ENCODE measurements at places on chromosomes 13 and 19.

GRCh38 chr13:49641801-49642291, 13.5 kb downstream of the ARL11 start:
- DNase-seq, result no peak

- DNase-seq, result no peak
Observed at GRCh38 chr13:98324105-98324504, 147.0 kb upstream of the RNF113B start.

DNA sequence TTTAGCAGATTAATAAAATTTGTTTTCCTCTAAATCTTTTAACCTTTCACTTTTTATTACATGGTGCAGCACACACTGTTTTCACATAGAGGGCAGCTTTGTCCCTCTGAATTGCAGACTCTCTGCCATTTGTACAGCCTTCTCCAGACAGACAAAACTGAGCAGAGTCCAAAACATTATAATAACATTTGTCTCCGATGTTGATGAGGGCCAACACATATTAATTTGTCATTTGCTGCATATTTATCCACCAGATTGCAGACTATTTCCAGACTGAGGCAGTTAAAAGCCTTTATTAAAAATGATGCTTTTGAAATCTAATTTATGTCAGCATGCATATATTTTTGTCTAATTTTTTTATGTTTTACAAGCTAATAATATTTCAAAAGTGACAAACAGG, 1251.9 kb upstream of the SLC10A2 start:
- no peak for DNase-seq

DNA sequence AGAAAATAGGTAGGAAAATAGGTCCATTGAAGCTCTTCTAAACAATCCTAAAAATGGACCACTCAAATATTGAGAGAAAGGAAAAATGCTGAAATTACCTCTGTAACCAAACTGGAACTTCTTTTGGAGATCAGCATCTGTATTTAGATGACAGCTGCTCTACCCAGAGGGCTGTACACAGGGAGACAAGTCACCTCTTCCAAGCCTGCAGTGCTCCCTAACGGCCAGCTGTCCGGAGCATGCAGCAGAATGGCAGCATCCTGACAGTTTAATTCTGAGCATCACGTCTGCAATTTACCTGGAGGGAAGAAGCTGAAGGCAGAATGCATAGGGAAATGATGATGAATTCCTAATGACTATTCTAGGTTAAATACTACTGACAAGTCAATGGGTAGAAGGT, 62.8 kb upstream of the DIAPH3 start:
- DNase-seq, result no peak

- DNase-seq, result no peak
Observed at GRCh38 chr19:17296273-17296672, 7.0 kb downstream of the ABHD8 start.

GRCh38 chr19:29666578-29667386, 1.5 kb downstream of the PLEKHF1 start:
- DNase-seq, result no peak

DNA sequence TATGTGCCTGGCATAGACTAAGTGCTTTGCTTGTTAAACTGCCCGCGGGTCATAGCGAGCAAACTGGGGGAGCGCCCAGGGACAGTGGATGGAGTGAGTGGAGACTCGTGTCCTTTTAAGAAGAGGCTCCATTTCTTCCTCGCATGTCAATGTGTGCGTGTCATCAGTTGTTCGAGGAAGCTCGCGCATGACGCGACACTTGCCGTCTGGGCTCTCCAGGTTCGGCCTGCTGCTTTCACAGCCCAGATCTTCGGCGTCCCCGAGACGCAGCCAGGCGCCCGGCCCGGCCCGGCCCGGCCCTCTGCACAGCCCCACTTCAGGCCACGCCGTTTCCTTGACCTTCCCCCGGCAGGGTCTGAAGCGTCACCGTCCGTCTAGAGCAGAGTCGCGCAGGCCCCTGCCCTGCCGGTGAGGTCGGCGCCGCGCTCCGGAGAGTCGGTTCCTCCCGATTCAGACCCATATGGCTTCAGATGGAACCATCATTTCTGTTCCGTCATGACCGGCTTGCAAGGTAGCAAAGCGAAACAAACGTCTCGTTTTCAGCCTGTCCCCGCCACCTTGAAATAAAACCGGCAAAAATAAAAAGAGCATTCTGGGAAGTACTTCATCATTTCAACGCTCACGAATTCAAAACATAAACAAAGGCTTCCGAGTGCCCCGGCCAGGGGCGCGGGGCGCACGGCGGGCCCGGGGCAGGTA, 599 bp upstream of the ARHGEF7 start:
- DNase-seq, result no peak

GRCh38 chr19:42030645-42031440, 36.8 kb upstream of the ATP1A3 start:
- no peak for DNase-seq

DNA sequence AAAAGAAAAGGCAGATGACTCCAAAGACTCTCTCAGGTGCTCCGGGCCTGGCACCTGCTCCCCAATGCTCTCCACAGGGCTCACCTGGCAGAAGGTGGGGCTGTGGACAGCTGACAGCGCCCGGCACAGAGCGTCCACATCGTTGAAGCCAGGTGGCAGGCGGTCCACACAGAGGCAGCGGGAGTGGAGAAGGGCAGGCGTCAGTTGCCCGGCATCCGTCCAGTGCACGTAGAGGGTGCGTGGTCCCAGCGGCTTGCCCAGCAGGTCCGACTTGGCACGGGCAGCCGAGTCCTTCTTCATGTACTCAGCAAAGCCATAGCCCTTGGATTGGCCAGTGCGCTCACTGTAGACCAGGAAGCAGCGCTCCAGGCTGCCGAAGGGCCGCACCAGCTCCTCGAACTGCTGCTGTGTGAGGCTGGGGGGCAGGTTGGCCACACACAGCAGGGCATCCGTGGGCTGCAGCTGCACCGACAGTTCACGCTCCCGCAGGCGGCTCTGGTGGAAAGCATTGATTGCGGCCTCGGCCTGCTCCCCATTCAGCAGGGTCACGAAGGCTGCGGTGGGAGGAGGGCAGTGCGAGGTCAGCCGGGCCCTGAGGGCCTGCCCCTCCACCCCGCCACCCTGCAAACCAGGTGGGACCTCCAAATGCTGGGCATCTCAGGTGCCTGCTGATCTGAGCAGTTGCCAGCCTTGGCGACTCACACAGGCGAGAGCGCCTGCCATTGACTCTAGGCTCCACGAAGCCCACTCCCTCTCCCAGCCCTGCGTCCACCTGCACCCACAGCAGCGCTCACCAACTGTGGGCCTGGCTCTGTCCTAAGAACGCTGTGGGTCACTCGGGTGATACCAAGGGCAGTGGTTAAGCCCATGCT, 4.5 kb downstream of the RAVER1 start:
- DNase-seq, result no peak

DNA sequence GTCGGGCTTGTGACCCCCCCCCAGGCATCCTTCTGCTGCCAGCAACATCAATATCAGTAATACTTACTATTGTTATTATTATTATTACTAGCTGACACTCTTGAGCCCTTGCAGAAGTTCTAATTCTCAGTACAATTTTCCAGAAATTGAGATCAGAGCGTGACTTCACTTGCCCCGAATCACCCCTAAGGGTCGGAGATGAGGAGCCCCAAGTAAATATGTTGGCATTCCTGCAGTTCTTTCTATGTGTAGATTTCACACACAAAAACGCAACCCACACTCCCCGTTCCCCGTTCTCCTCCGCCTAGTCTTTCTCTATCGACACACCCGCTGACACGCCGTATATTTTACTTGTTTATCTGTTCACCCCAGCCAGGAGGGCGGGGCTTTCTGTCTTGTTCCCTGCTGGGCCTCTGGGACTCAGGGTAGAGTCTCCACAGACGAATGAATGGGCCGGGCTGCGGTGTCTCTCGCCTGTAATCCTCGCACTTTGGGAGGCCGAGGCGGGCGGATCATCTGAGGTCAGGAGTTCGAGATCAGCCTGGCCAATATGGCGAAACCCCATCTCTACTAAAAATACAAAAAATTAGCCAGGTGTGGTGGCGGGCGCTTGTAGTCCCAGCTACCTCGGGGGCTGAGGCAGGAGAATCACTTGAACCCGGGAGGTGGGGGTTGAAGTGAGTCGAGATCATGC, 14.7 kb downstream of the TLE5 start:
- no peak for DNase-seq

GRCh38 chr13:33204130-33204927, 81.2 kb downstream of the STARD13 start:
- DNase-seq, result no peak

DNA sequence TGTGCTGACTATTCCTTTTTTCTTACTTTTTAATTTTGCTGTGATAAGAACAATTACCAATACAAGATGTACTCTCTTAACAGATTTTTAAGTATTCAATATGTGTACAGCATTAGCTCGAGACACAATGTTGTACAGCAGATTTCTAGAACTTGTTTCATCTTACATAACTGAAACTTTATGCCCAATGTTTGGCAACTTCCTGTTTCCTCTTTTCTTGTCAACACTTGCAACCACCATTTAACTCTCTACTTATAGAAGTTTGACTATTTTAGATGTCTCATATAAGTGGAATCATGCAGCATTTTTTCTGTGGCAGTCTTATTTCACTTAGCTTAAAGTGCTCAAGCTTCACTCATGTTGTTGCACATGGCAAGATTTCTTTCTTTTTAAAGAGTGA, 1426.8 kb downstream of the SLITRK5 start:
- no peak for DNase-seq

DNA sequence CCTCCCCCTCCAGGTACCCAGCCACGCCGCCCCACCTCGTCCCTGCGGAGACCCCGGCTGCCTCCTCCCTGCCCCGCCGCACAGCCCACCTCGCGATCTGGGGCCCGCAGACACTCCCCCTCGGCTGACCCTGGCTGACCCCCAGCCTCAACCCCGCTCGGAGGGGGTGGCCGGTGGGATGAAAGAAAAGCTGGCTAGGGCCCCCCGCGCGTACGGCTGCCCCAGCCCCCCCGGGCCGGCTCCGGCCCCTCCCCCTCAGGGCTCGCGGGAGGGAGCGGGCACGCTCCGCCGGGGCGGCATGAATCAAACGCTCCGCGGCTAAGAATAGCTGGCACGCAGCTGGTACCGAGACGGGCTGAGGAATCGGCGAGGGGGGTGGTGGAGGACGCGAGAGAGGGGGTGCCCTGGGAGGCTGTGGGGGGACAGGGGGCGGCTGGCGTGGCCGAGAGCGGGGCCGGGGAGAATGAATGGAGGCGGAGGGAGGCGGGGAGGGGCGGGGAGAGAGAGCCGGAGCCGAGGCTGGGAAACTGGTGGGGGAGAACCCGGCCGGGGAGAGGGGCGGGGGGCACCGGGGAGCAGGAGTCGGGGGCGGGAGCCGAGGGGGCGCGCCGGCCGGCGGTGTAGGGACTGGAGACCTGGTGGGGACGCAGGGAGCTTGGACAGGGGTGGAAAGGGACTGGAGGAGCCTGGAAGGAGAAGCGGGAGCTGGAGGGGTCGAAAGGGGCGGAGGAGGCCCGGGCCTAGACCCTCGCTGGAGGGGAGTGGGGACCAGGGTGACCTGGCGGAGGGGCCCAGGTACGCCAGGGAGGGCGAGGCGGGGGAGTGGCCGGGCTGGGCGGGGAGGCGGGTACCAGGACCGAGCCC, 1.1 kb downstream of the SHANK1 start:
- no peak for DNase-seq

DNA sequence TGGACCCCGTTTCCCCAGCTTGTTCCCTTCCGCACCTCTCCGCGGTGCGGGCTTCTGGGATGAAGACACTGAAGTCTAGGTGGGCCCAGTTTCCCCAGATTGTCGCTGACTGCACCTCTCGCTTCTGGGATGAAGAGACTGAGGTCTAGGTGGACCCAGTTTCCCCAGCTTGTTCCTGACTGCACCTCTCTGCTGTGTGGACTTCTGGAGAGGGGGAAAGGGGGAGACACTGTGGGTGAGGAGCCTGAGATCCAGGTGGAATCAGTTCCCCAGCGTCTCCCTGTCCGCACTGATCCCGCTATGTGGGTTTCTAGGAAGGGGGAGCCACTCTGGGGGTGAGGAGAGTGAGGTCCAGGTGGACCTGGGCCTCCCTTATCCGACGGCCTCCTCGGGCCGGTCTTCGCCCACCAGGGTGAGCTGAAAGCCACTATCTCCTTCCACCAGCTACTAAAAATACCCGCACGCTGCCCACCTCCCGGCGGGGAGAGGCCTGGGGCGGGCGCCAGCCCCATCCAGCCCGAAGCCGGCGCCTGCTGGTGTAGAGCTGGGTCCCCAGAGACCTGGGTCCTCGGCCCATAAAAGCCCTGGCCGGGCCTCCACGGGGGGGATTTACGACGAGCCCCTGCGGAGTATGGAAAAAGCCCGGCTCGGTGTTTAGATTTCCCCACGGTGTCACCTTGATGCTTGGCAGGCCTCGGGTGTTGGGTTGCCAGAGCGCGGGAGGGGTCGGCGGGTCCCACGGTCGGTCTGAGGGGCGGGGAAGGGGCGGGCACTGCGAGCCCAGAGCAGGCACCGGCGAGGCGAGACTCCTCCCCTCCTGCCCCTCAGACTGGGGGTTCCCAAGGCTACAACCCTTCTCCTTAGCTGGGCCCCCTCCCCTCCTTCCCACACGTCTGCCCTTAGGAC, 10.6 kb downstream of the FUT6 start:
- no peak for DNase-seq

Data from anterior cingulate cortex (tissue), 58 donors.